ENCODE measurements at places on chromosomes 6 and 20.

DNA sequence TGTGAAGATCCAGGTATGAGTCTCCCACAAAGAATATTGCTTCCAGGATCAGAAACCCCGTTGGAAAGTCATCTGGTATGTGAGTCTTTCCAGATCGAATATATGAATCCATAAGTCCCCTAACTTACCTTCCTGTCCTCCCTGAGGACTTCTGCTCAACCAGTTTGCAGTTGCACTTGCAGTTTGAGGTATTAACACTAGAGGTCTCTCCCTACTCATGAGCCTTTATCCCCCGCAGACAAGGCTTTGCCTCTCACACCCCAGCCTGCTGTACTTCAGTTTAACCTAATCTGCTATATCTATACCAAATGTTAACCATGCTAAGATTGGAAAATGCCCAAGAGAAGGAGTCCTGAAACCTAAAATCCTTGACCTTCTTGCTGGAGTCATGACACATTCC is 135.3 kb upstream of the DEFB112 start:
- DNase-seq, result no peak

- DNase-seq, result no peak
Measured at GRCh38 chr6:167091805-167092107, 31.1 kb upstream of the CCR6 start.

DNA sequence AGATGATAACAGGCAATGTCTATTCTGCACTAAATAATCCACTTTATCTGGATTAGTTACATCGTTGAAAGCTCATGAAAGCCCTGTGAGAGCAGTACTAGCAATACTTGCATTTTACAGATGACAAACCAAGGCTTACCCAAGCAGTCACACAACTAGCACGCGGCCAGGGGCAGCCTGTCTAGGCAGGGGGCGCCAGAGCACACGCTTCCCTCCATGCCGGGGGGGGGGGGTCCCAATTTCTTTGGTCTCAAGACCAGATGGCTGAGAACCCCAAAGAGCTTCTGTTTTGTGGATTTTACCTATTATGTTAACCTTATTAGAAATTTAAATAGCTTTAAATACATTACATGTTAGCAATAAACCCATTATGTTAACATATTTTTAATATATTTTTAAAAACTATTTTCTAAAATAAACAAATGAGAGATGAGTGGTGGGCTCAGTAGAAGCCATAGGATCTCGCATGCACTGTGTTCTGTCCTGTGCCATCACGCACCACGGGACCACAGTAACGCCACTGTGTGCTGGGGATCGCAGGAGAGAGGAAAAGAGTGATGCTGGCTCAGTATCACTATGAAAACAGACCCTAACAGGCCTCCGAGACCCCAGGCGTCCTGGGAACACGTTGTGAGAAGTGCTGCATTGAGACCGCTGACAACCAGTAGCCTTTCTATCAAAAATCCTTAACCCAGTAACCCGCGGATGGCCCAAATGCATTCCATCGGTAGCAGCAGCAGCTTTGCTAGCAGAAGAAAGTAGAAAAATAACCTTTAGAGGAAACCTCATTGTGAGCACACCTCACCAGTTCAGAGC is 5.3 kb upstream of the PRR18 start:
- DNase-seq, result peak; percentile 69

DNA sequence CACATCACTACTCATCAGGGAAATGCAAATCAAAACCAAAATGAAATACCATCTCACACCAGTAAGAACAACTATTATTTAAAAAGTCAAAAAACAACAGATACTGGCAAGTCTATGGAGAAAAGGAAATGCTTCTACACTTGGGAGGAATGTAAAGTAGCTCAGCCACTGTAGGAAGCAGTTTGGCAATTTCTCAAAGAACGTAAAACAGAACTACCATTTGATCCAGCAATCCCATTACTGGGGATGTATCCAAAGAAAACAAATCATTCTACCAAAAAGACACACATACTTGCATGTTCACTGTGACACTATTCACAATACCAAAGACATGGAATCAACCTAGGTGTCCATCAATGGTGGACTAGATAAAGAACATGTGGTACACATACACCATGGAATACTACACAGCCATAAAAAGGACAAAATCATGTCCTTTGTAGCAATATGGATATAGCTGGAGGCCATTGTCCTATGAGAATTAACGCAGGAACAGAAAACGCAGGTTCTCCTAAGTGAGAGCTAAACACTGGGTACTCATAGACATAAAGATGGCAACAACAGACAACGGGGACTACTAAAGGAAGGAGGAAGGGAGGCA is 260.4 kb downstream of the RNGTT start:
- DNase-seq, result peak; percentile 58

All from choroid plexus epithelial cell (primary cell).